Esophagus muscularis mucosa (tissue), 4 donors: ENCODE measurements at places on chromosomes 1 and 21. TPM values are rescaled to one million over a fixed set of nuclear protein-coding genes. Genes with fewer than 3 reads are reported as not detected.

DNA sequence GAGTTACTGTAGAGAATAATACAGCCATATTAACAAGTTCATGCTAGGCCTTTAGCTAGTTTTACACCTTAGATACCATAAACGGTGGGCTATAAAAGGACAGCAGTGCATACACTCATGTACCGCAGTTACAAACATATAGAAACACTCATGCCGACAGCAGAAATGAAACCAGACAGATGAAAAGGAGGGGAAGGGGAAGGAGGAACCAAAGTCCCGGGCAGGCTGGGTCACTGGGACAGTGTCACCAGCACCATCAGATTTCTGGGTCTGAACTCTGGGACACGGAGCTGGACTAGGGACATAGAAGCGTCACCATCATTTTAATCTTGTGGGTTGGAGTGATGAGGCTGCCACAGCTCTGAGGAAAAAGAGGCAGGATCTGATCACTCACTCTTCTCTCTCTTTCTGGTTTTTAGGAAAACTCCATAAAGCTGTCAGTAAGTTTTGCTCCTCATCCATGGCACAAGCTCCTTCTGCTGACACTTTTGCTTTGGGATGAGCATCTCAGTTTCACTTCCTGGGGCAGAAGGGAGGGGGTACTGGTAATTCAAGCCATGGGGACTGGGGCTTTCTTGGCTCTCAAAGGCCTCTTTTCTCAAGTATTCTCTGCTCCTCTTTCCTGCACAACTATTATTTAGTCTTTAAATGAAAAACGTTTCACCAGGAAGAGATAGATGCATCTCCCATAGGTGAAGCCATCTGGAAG, 7.8 kb upstream of the ZNF691 start:
- DNase-seq: no peak
- H3K36me3 ChIP-seq: peaks cover 51% of the 10 kb centered on the region

COL9A2 gene
- 2.5 TPM for total RNA-seq

DNA sequence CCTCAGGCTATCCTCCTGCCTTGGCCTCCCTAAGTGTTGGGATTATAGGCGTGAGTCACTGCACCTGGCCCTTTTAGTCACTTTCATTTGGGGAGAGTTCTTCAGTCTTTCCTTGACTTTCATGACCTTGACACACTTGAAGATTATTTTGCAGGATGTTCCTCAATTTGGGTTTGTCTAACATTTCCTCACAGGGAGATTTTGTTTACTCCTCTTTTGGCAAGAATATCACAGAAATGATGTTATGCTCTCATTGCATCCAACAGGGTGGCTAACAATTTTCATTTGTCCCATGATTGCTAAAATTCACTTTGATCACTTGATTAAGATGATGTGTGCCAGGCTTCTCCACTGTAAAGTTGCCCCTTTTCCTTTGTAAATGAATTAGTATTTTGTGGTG, 164.0 kb downstream of the ADSS2 start:
- H3K27me3 ChIP-seq: no peaks in the 10 kb centered on the region
- no peak overlapping the region for H3K27ac ChIP-seq
- DNase-seq: no peak
- no peak overlapping the region for H3K4me3 ChIP-seq
- H3K4me1 ChIP-seq: no peaks in the 10 kb centered on the region
- H3K36me3 ChIP-seq: no peaks in the 10 kb centered on the region

UBE2U gene
- not detected for total RNA-seq

SAMD11 gene
- total RNA-seq: 28.8 TPM

DNA sequence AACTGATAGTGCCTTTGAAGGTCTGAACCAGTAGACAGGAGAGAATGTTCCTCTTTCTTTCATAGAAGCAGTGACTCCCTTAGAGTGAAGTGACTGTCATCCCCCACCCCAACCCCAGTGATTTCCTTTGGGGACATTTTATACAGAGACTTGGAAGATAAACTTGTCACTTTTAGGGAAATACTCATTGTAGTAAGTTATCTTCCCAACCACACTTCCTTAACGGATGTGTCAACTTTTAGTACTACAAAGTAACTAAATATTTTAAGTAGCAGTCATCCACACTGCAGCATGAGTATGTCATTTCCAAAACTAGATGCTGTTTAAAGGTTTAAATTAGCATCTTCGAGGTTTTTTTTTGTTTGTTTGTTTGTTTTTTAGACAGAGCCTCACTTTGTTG, 13.7 kb downstream of the LRRC8B start:
- H3K36me3 ChIP-seq: no peaks in the 10 kb centered on the region
- no peaks in the 10 kb centered on the region for H3K4me1 ChIP-seq
- no peak overlapping the region for H3K4me3 ChIP-seq

GRCh38 chr1:166080277-166080966, 86.4 kb downstream of the FAM78B start:
- H3K27ac ChIP-seq: no peak overlapping the region
- H3K36me3 ChIP-seq: no peaks in the 10 kb centered on the region
- no peak overlapping the region for H3K4me3 ChIP-seq
- DNase-seq: no peak

DNA sequence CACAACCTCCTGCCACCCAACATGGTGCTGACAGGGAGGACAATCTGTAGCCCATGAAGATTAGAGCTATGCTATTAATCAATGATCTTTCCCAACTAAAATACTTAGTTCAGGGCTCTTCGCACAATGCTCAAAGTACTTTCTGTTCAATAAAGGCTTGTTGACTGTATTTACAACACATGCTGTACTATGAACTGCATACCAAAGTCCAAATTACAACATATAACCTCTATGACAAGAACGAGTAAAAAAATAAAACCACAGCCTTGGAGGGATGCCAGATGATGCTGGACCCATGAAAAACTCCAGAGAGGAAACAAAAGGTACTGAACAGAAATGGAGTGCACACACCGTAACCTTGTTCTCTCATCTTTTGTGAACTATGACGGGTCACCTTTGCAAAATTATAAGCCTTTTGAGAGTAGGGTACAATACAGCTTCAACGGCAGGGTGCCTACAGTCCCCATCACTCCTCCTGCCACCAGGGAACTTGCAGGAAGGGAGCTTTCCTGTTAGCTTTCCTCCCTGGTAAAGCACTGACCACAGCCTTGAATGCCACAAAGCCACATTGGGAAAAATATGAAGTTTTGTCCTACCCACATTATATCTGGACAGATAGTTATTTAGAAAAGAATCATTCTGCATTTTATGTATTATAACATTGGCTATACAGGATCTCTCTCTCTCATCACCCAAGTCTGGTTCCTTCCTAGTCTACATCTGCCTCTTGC, 175.6 kb downstream of the NRIP1 start:
- no peak overlapping the region for H3K4me3 ChIP-seq
- H3K4me1 ChIP-seq: peaks cover 10% of the 10 kb centered on the region
- H3K27ac ChIP-seq: no peak overlapping the region

PLA2G4A gene
- total RNA-seq: 3.0 TPM

DNA sequence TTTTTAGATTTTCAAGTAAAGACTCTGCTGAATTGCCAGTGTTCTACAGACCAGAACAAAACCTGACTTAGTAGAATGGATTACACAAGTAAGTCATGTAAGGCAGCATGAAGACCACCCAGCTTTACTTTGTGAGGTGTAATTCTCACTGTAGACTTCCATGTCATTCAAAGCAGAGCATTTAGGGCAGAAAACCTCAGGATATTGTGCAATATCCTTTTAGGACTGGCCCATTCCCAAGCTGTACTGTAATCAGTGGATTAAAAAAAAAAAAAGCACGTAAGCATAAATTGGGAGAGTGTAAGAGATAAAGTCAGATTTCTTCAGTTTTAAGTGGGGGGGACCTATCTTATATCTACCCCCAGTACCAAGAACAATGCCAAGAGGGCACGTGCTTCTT, 380.5 kb upstream of the PRMT6 start:
- no peaks in the 10 kb centered on the region for H3K27me3 ChIP-seq
- H3K36me3 ChIP-seq: no peaks in the 10 kb centered on the region
- no peak overlapping the region for H3K4me3 ChIP-seq
- no peaks in the 10 kb centered on the region for H3K4me1 ChIP-seq

SLC44A5 gene
- total RNA-seq: 0.17 TPM

CDC20 gene
- total RNA-seq: not detected

DNA sequence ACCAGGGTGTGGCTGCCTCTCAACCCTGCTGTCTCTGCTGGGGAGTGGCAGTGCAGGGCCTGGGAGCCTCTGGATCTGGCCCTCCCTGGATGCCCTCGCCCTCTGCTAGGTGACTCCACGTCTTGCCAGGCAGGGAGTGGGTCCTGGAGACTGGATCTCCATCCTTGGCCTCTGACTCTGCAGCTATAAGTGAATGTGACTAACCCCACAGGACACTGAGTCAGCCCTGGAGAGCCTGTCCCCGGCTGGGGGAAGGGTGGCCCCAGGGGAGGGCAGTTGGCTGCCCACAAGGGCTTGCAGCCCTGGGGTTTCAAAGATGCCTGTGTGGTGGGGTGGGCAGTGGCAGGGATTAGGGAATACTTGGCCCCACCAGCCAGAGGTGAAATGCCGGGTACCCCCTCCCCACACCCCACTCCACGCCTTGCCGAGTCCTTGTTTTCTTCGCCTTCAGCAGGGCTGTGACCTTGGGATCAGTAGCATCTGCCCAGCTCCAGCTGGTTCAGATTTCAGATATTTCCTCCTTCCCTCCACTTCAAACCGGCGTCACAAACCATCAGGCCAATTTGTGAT, 1.9 kb upstream of the MYBPH start:
- DNase-seq: no peak
- H3K27me3 ChIP-seq: peaks cover 12% of the 10 kb centered on the region

- H3K36me3 ChIP-seq: no peaks in the 10 kb centered on the region
- DNase-seq: no peak
- H3K4me1 ChIP-seq: peaks cover 14% of the 10 kb centered on the region
- no peaks in the 10 kb centered on the region for H3K27me3 ChIP-seq
- peak overlapping the region; percentile 49 for H3K4me3 ChIP-seq
These were observed 1.7 kb downstream of the NR5A2 start for GRCh38 chr1:200029035-200029821.

DNA sequence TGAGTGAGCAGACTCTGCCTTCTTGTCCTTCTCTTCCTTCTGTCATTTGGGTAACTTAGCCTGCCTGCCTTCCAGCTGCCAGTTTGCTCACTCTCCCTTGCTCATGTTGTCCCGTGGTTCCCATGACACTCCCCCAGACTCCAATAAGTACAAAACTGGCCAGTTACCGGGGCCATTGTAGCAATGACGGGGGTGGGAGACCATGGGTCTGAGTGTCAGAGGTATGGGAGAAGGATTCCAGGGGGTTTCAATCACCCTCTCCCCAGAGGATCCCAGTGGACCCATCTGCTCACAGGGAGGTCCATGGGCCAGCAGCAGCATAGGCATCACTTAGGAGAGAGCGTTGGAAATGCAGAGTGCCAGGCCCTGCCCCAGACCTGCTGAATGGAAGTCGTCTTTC, 51.3 kb downstream of the CAPN9 start:
- H3K36me3 ChIP-seq: no peaks in the 10 kb centered on the region
- no peak overlapping the region for H3K4me3 ChIP-seq

- no peak for DNase-seq
- no peaks in the 10 kb centered on the region for H3K27me3 ChIP-seq
- H3K4me3 ChIP-seq: no peak overlapping the region
- H3K4me1 ChIP-seq: peaks cover 26% of the 10 kb centered on the region
These were observed 1.8 kb upstream of the FABP3 start for GRCh38 chr1:31374511-31375196.

KCNJ6 gene
- under 0.01 TPM for total RNA-seq

B4GALT2 gene
- total RNA-seq: 94.5 TPM

ZNF697 gene
- total RNA-seq: 2.0 TPM

RASSF5 gene
- total RNA-seq: 10.1 TPM
